A549 treated with CpdA at 1 μM for 4 hours (cell line): ENCODE measurements at places on chromosomes 6 and 20. TPM values are rescaled to one million over a fixed set of nuclear protein-coding genes. Genes with fewer than 3 reads are reported as not detected.

Gene SLC17A1
- total RNA-seq, result 0.05 TPM in 1 of 5 replicates, not detected in the others

Gene SLC13A3
- 0.05 to 0.09 TPM in 2 of 5 replicates, not detected in the others for total RNA-seq

Gene GPR6
- total RNA-seq, result not detected in 5 replicates

Gene CTAGE9
- total RNA-seq, result not detected in 5 replicates
